A549 (cell line): ENCODE measurements at places on chromosomes 12 and 14.

DNA sequence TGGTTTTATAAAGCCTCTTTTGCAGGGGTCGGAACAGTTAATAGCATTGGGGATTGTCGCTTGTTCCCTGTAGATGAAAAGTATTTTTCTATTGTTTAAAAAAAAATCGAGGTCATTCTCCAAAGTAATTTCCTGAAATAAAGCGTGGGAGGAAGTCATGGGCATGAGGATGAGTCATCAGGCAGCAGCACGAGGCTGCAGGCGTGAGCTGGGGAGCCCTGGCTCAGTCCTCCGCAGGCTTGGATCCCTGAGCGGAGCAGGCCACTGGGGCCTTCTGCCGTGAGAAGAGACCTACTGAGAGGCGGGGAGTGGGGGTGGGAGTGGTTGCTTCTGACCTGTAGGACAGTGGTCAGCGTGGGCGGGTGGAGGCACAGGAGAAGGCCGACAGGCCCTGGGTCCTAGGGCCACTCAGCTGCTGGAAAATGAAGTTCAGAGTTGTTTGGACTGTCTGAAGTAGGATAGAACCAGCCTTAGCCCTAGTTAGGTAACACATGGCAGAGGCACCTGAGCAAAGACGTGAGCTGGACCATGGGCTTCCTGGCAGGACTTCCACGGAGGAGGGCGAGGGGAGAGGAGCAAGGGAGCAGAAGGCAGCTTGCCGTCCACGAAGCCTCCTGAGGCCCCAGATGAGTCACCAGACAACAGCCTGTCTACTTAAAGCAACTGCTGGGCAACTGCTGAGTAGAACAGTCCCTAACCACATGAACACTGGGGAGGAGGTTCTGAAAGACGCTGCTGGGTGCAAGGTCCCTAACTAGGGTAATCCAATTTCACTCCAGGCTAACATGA is 21.1 kb upstream of the LGALS3 start:
- DNase-seq: peak; percentile 71

GRCh38 chr14:23704890-23705289 is 68.7 kb downstream of the DHRS2 start:
- DNase-seq: no peak

DNA sequence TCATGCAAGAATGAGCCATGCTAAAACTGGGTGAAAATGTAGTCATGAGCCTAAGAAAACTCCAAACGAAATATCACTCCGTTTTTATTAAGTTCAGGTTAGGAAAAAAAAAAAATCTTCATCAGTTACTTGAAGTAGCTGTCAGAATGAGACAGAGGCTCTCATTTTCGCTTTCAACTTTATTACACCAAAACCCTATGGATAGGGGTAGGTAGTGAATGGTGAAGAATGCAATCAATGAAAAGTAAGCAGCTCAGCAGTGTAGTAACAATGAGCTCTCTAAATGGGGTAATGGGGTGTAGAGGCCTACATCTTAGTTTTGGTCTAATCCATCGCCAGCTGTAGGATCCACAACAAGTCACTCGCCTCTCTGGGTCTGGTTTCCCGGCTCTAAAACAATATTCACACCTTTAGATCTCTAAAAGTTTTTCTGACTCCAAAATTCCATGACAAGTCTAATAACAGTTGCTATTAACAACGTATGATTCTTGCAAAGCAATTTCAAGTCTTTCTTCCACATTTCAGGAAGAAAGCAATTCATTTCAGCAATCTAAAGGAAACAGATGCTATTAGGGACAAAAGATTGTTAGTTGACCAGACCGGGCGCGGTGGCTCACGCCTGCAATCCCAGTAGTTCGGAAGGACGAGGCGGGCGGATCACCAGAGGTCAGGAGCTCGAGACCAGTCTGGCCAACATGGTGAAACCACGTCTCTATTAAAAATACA is 1.7 kb downstream of the BTBD7 start:
- DNase-seq: no peak

GRCh38 chr14:92121207-92121669 is 268 bp downstream of the NDUFB1 start:
- DNase-seq: peak; percentile 31

DNA sequence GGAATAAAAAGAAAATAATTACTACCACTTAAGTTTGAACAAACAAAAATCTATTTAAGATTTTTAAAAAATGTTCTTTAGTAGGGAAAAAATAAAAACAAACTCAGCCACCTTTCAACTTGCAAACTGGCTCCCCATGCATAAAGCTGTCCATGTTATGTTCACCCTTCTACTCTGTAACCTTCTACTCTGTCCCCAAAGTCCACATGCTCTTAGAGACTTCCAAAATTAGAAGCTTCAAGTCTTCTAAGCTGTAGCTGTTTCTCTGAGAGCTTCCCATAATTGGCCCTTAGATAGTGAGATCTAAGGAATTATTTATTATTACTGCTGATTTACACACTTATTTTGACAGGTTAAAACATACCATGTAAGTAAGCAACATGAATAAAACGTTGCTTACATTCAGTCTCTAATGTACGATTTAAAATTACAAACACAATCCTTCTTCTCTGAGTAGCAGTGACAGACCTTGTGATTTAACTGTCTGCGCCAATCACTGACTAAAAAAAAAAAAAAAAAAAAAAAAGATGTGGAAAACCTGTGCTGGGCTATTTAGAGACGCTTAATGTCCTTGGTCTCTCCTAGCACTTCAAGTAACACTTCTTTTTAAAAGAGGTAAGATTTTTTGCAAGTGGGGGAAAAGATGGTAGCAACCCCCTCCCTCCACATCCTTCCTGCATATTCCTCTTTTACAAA is 28.3 kb upstream of the GRIP1 start:
- DNase-seq: no peak

DNA sequence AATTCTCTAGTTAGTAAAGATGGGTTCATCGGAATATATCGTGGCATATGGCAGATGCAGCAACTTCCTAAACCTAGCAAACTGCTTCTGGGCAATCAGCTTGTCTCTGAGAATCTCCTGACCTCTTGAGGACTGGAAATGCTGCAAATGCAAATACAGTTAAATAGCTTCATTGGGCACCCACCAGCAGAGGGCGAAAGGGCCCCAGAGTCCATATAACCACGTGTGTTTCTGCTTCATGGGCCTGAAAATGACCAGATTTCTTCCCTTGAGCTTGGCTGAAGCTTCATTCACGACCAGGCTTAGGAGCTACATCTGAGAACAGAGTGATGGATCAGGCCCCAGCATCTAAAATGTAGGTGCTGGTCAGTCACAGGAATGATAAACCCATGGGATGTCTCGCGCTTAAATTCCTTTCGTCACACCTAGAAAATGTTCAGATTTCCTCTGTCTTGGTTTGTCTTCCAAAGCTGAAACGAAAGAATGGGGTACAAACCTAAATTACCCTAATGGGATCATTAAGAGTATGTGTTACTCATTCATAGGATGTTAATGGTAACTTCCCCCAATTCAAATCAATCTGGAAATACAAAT is 1482.5 kb upstream of the TMEM132C start:
- DNase-seq: peak; percentile 8

DNA sequence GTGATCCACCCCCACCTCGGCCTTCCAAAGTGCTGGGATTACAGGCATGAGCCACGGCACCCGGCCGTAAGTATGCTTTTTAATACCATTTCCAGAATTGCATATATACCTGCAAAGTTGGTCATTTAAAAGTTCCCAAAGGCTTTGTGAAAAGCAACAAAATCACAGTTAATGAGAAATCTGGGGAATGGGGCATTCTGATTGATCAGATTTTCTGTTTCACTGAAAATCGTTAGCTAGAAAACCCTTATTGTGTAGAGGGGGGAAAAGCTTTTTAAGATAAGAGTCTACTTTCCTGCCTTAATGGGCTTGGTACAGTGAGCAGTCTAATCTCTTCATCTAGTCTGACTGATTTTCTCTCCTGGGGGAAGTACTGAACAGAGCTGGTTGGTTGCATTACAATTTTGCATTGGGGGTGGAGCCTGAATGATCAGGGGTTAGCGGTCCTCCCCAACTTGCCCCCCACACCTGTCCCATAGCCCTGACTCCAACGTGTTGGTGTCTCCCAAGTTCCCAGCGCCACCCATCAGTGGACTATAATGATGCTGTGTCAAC is 23.8 kb downstream of the IL31 start:
- no peak for DNase-seq

DNA sequence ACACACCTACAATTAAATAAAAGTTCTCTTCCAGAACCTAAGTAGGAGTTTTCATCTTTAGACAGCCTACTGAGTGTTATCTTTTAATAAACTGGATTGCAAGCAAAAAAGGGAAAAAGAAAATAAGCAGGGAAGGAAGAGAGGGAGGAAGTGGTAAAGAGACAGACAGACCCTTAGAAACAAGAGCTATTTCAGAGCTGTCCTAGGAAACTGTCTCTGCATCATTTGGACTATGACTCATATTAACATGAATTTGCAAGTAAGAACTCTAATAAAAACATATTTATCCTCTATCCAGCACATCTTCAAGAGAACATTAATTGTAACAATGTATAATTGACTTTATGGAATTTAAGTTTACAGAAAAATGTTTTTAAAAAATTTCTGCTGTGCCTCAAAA is 438.8 kb upstream of the USP15 start:
- no peak for DNase-seq

DNA sequence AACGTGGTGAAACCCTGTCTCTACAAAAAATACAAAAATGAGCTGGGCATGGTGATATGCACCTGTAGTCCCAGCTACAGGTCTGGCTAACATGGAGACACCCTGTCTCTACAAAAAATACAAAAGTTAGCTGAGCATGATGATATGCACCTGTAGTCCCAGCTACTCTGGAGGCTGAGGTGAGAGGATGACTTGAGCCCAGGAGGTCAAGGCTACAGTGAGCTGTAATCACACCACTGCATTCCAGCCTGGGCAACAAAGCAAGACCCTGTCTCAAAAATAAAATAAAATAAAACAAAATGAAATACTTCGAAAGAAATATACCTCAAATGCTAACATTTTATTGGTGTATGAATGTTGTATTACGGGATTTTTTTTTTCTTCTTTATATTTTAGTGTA is 107.6 kb upstream of the EGLN3 start:
- DNase-seq: no peak
